ENCODE measurements at places on chromosomes 6 and 20.

GRCh38 chr20:49846206-49846807 lies 33.7 kb downstream of the SLC9A8 start:
- DNase-seq: peak; percentile 67

DNA sequence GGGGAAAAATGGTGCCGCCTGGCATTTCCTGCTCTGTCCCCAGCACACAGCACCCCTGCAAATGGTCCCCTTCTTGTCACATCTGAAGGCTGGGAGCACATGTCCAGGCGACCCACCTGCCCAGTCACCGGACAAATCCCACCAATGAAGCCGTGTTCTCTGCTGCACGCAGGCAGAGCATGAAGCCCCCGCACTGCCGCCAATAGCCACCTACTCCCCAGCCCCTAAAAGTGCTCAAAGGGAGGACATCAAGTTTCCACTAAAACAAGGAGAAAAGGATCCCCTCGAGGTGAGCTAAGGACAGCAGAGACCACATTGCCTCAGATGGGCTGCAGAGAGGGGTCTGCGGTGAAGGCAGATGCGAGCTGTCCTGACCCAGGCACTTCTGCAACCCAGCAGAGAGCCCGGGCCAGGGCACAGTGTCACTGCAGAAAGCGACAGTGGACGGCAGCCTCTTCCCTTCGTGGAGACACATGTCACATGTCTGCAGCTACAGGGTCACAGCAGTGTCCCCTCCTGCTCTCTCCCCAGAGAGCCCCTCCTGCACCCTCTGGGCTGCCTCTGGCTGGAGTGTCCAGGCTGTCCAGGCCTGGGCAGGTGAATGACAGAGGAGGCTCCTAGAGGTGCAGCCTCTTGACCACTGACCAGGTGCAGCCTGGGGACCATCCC lies 221.5 kb downstream of the PREX1 start:
- no peak for DNase-seq

GRCh38 chr6:142373268-142374090 lies 71.7 kb downstream of the ADGRG6 start:
- no peak for DNase-seq

GRCh38 chr6:133937909-133938308 lies 15.1 kb upstream of the TBPL1 start:
- DNase-seq: no peak

DNA sequence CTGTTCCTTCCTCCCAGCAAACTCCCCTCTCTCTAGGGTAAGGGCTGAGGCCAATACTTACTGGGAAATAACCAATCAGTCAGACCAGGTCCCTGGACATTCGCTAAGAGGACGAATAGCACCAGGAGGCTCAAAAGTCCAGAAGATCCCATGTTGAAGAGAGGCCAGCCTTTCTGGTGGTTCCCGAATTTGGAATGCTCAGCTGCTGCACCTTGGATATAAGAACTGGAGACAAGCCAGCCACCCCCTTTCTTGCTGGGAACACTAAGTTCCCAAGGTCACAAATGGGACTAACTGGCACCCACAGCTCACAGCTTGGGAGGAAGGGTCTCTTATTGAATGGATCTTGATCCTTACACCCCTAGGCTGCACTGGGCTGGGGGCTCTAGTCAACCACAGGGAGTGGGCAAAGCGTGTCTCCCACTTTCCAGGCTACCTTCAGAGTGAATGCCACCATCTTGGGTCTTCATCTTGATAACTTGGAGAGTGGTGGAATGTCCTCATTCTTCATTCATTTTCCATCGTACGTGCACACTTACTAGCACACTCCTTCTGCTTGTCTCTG lies at the start of gene EPPIN:
Gene EPPIN (minus strand): TSS at position 196 of the 565 bp plus-strand sequence. CDS start 44 bp downstream, at position 152.
- DNase-seq: no peak

DNA sequence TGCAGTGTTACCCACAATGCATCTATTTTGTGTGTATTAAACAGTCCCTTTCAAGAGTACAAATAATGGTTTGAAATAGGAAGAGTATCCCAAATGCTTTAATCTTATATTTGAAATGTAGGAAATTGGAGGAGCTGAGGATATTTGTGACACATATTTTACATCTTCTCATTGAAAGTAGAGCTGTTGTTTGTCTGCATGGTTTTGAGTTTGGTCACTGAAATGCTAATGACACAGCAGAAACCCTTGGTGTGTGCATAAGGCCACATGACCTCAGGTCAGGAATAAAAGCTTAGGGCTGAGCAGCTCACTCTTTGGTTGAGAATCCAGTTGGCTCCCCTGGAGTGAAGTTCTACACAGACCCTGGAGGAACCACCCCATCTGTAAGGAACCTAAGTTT lies 49.8 kb downstream of the TPD52L1 start:
- no peak for DNase-seq

DNA sequence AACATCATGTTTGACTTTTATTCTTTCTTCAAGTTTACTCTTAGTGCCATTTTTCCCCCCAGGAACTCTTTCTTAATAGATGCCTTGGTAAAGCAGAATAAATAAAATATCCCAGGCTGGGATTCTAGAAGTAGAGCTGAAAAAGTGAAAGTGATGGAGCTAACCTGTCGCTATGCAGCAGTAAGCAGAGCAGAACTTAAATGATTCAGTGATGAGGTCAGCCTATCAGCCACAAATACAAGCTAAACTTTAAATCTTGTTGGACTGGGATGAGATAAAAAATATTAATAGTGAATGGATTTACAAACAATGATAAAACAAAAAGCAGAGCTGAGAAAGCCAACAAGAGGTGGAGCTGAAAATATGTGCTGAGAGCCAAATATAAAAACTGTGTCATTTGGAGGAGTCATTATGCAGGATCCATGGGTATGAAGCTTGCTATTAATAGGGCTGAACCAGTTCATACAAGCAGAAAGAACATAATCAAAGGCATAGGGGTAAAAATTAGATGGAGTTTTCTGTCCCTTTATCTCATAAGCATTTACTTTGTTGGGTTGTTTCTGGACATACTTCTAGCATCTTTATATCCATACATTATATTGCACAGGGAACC lies 877.8 kb downstream of the EPHA7 start:
- no peak for DNase-seq

DNA sequence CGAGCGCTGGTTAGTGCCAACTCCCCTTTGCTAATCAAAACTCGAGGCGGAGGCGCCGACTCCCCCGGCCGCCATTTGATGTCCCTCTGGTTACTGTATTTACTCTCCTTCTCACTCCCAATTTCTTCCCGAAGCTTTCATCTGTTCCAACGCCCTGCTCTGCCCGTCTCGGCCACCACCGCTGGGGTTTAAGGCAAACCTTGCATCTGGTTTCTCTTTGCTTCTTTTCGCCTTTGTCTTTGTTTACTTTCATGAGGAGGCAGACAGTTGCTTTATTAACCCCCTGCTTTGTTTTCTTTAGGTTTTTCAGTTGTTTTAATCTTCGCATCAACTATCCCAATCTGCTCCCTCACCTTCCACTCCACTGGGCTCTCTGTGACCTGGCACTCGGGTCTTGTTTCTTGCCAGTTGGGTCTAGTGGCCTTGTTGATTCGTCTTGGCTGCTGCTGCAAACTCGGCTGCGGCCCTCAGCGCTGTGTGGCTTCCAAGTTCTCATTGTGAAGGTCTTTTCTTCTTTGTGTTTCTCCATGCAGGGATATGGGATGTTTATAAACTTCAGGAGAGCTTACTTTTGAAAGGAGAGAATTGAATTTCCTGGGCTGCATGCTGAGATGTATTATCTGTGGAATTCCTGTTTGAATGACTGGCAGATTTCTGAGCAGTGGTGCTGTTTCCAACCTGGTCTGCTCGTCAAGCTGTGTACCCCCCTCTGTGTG lies 155.1 kb downstream of the CDC5L start:
- no peak for DNase-seq

DNA sequence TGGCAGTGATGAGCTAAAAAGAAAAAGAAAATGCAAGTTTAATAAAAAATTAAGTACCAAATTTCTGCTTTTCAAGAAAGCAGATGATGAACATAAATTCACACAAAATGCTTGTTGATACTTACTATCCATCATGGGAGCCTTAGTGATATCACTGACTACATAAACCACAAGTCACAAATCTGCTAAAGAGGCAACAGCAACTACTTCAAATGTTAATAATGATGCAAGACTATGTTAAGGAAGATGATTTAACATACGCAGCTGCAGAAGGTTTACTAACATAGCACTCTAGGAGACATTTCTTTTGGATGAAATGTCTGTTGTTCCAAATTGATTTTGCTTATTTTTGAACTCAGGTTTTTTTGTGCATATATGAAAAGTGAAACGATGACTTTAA lies 18.6 kb downstream of the FYN start:
- no peak for DNase-seq

- no peak for DNase-seq
Observed at GRCh38 chr6:36032261-36032660, 4.7 kb downstream of the MAPK14 start.

GRCh38 chr20:6200092-6200491 lies 77.3 kb upstream of the FERMT1 start:
- no peak for DNase-seq

- no peak for DNase-seq
Observed at GRCh38 chr6:87196275-87196842, 41.0 kb downstream of the ZNF292 start.

- no peak for DNase-seq
Observed at GRCh38 chr6:15046751-15047150, 199.1 kb upstream of the JARID2 start.

GRCh38 chr6:150690681-150691080 lies 91.0 kb downstream of the PLEKHG1 start:
- no peak for DNase-seq

- DNase-seq: no peak
Observed at GRCh38 chr20:1012359-1013168, 10.5 kb upstream of the RSPO4 start.

GRCh38 chr20:61806995-61807394 lies 258.7 kb downstream of the TAF4 start:
- no peak for DNase-seq

DNA sequence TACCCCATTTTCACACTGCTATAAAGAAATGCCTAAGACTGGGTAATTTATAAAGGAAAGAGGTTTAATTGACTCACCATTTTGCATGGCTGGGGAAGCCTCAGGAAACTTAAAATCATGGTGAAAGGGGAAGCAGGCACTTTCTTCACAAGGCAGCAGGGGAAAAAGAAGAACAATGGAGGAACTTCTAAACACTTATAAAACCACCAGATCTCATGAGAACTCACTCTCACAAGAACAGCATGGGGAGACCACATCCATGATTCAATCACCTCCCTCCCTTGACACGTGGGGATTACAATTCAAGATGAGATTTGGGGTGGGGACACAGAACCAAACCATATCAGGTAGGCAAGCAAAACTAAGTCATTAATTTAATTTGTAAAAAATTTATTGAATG lies 343.2 kb downstream of the FRK start:
- DNase-seq: no peak

DNA sequence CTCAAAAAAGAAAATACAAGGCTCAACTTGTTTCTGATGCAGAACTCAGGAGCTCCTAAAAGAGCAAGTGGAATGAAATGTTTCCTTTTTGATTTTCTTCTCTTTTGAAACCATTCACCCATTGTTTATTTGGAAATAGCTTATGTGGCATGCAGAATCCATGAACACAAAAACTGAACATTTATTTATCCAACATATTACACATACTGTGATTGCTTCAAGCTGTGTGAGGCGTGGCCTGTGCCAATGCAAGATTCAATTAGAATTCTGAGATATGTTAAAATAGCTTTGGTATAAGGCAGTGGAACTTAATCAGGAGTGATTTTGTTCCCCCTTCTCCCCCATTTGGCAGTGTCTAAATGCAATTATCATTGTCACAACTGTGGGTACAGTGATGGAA lies 45.9 kb upstream of the CARMIL1 start:
- no peak for DNase-seq

DNA sequence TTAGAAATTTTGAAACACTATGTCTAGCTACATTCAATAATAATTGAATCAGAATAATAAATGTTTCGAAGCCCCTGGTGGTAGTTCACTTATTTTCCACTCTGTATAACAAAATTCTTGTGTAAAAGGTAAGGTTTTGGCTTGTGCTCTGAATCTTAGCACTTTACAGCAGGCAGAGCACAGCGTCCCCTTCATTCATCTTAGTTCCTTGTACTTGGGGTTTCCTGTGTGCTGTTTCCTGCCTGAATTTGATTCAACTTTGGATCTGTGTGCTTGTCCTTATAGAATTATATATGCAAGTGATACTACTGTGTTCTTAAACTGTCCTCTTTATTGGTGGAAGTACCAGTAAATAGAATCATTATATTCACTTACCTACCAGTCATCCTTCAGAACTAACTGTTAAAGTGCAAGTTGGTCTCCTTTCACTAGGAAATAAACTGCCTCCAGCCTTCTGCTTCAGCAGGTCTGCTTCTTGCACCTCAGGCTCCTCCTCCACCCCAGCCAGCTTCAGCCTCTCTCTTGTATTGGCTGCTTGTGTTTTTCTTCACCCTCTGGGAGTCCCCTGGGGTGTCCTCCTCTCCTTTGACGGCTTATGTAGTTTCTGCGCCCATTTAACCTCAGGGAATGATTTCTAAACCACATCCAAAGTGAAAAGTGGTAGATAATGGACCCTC lies 28.8 kb upstream of the TULP4 start:
- DNase-seq: no peak

DNA sequence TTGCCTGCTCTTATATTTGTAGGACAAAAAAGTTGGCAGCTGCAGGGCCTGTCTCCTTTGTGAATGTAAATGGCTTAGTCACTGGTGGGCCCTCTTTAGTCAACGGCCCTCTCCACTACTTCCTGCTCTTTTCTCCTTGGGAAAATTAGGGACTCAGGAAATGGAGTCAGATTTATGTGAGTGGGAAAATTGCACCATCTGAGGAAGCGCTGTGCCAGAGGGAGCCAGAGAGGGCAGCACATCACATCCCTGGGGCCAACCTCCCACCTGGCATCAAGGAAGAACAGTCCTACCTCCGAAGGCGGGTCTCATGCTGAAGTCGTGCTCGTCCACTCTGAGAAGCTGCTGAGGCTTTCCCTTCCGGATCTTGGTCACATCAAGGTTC lies 15.6 kb downstream of the GABRR2 start:
- no peak for DNase-seq

DNA sequence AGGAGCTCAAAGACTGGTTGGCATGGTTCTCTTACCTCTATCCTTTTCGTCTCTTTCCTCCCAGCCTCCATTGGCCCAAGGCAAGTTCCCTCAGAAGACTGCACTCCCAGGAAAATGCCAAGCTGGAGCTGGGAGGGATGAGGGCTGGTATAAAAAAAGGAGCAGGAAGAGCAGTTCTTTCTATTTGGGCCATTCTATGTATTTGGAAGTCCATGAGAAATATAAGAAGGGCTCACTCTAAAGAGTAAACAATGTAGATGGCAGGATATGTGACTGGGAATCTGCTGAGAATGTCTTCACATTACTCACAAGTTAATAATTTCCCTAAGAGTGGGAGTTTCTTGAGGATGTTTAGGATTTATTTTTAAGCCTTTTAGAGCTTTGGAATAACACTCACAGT lies 36.6 kb upstream of the ADTRP start:
- DNase-seq: no peak

All from HS-5 (cell line).